ENCODE measurements at places on chromosomes 1 and 21. TPM values are rescaled to one million over a fixed set of nuclear protein-coding genes. Genes with fewer than 3 reads are reported as not detected.

Gene HPCAL4
- polyA plus RNA-seq: 0.15 TPM

Gene RGS7
- 0.21 TPM for polyA plus RNA-seq

Gene C1orf53
- 3.0 TPM for polyA plus RNA-seq

Gene FAM72A
- 6.9 TPM for polyA plus RNA-seq

- no peak for DNase-seq
These were observed 43.1 kb downstream of the NTPCR start for GRCh38 chr1:232993555-232993954.

DNA sequence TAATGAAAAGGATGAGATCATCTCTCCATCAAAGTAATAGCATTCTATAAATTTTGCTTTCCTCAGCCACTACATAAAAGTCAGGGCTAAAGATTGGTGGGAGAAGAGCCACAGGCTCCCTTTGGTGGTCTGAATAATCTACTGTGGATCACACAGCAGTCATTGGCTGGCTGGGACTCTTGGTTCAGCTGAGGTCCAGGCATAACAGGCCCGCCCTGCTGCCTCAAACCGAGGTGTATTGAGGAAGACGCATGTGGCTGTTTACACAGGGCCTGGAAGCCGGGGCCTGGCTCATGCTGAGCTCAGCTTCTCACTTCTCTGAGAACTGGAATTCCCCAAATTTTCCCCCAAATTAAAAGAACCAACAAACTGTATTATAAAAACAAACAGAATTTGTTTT, 139.2 kb downstream of the PTPRC start:
- DNase-seq: no peak

DNA sequence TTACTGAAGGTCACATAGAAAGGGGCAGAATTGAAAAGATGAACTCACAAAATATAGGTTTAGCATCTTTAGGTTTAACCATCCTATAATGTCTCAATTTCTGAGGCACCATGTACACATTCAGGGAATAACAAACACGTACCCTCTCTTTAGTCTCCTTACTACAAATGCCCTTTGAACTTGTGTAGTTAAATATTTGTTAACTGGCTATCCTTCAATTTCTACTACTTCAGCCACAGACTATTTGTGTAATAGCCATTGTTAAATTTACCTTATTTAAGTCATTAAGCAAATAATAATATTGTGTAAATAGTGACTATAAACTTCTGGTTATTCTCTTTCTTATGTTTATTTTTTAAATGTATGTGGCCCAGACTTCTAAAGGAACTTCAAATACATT, 600.5 kb downstream of the KCNT2 start:
- DNase-seq: no peak

DNA sequence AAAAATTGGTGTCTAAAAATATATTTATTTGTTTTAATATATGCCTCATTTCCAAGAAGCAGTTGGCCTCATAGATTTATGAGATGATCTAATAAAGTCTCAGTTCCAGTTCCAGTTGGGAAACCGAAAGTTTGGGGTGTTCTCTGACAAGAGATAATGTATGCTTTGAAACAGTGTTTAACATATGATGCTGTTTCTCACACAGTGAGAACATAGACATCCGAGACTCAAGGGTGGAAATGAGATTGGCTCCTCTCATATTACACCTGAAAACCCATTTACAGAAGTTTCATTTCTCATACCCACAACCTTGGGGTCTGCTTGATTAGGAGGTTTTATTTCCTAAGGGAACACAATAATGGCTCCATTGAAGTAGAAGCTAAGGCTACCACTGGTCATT, 200.6 kb upstream of the BEND5 start:
- no peak for DNase-seq

DNA sequence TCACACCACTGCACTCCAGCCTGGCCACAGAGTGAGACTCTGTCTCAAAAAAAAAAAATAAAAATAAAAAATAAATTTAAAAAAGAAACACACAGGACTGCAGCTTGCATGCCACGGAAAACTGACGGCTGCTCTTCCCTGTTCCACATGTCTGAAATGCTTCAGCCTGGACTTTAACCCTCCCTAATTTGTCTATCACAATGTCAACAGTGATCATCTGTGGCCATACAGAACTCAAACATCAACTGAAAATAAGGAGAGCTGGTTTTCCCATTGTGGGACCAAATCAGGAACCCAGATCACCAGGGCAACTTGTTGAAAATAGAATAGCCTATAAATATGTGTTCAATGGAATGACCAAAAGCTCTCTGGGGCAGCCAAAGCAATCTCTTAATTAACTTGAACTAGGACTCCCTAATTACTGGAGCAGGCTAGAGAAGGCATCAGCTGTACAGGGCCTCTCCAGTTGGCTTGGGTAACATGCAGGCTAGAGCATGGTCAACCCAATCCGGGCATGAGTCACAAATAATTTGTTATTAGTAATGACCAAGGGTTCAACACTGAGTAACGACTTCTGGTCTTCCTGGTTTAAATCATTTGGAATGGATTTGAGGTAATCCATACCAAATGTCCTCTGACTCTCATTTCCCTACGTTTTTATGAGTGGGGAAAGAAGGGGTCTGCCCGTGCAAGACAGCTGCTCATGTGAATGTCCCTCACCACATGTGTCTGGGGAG, 62.7 kb upstream of the KAZN start:
- no peak for DNase-seq

GRCh38 chr1:91054780-91055481, 33.1 kb upstream of the ZNF644 start:
- DNase-seq: no peak

DNA sequence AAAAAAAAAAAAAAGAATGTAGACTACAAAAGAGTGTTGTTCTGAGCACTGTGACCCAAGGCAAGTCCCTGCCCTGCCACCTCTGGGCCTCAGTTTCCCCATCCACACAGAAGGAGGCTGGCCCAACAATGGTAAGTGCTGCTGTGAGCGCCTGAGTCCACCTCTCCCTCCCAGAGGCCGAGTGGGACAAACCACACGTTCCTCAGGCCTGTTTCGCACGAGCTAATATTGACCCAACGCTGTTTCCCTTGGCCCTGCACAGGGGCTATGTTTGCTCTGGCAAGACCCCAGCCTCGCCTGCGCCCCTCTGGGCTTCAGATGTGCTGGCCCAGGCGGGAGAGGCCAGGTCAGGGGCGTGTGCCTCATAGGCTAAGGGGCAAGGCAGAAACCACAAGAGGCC, 12.6 kb upstream of the LAPTM5 start:
- no peak for DNase-seq

DNA sequence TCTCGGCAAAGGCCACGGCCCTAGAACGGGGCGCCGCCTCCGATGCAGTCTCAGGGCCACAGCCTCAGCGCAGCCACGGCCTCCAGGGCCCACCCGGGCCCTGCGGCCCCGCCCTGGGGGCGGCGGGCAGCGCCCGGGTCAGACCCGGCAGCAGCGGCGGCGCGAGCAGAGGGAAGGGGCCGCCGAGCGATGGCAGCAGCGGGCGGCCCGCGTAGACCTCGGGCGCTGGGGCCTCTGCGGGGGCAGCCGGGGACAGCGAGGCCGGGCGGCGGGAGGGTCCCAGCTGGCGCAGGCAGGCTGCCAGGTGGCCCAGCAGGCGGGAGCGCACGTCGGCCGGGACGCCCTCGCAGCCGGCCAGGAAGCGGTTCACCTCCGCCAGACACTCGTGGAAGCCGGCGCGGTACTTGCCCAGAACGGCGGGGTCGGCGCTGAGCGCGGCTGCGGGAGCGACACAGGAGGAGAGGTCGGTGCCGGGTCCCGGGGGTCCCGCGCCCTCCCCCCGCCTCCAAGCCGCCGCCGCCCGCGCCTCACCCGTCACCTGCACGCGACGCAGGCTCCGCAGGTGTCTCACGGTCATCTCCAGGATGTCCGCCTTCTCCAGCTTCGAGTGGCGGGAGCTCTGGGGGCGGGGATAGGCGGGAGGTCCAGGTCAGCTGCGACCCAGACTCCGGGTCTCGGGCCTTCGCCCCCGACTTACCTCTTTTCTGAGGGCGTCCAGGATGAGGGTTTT, 737 bp downstream of the HES4 start:
- DNase-seq: no peak

DNA sequence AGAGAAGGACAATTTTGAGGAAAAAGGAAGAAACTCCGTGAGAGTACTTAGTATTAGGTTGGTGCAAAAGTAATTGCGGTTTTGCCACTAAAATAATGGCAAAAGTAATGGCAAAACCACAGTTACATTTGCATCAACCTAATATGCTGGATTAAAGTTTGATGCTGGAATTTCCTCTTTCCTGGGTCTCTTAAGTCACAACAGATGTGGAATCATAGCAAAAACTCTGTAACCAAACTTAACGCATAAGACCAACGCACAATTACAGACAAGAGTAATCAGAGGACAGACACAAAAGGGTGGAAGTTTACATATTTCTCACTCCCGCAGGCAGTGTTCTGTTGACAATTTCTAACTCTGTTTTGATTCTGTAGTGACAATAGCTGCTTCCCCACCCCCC, 182.4 kb downstream of the BACH1 start:
- no peak for DNase-seq

DNA sequence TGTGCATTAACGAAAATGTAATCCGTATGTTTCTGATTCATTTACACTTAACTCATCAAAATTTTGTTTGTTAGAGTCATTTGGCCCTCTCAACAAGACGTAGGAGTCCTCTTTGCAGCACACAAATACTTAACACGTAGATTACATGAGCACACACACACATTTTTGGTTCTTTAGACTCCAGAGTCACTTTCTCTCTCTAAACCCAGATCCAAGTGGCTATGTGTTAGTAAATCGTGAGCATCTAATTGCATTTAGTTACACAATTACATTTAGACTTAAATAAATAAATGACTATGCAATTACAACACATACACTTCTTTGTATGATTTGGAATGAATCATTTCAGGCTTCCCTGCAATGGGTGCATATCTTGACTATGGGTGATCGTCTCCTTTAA, 109.0 kb upstream of the GREM2 start:
- no peak for DNase-seq

GRCh38 chr1:27366113-27366410, 699 bp downstream of the MAP3K6 start:
- DNase-seq: peak; percentile 82

DNA sequence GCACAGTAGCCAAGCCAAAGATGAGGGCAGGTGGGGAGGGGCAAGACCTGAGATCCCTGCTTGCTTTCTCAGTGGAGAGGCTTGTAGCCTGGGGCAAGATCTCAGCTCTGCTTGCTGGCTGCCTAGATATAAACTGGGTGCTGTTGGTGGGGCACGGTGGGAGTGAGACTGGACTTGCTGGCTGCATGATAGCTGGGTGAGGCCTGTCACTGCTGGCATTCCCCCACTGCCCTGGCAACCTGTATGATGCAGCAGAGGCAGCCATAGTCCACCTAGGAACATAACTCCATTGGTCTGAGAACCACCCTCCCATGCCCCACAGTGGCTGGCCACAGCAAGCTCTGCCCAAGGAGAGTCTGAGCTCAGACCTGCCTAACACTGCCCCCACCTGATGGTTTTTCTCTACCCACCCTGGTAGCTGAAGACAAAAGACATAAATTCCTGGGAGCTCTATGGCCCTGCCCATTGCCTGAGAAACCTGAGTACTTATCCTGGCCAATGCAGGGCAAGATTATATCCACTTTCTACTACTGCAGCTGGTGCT, 261.9 kb upstream of the DEPDC1 start:
- no peak for DNase-seq

DNA sequence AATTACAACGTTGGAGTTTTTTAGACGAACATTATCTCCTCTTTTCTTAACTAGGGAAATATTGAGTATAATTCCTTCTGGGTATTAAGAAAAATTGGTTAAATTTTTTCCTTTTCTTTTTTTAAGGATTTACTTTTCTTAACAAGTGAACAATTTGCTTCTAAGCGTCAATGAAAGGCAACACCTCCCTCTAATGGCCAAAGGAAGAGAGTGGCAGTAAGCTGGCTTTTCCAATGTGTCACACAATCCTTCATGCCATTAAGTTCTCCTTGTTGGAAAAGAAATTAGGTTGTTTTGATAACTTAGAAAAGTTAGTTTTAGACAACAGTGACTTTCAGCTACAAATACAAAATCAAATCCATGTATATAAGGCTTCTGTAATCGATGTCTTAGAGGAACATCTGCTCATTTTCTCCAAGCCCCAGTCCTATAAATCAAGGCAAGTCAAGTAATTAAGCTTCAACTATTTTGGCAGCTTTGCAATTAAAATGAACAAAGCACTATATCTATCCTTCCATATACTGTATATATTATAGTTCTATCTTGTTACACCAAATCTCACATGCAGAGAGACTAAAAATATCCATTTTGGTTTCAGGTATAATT, 62.8 kb downstream of the EDEM3 start:
- DNase-seq: peak; percentile 33

DNA sequence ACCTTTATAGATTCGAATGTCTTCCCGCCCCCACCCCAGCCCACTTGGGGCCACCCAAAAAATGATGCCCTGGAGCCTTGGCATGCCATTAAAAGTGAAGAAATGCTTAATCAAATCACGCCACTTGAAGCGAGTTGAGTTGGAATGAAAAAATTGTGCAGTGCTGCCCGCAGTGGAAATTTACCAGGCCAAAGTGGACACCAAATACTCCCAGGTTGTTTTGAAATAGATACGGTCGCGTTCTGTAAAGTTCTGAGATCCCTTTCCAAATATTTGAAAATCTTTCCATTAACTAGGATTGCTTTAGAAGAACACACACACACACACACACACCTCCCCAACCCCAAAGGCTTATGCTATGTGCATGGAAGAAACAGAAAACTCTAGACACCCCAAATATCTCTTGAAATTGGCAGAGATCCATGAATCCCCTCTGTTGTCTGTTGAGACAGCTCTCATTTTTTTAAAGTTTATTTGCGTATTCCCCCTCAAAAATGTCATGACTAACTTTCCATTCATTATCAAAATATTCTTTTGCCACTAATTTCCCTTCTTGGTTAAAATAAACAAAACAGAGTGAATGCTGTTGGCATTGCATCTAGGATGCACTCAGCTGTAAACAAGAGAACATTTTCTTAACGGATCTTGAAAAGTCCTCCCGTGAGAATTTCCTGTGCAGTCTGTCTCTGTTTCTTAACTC, 142.3 kb upstream of the KCNE2 start:
- no peak for DNase-seq

DNA sequence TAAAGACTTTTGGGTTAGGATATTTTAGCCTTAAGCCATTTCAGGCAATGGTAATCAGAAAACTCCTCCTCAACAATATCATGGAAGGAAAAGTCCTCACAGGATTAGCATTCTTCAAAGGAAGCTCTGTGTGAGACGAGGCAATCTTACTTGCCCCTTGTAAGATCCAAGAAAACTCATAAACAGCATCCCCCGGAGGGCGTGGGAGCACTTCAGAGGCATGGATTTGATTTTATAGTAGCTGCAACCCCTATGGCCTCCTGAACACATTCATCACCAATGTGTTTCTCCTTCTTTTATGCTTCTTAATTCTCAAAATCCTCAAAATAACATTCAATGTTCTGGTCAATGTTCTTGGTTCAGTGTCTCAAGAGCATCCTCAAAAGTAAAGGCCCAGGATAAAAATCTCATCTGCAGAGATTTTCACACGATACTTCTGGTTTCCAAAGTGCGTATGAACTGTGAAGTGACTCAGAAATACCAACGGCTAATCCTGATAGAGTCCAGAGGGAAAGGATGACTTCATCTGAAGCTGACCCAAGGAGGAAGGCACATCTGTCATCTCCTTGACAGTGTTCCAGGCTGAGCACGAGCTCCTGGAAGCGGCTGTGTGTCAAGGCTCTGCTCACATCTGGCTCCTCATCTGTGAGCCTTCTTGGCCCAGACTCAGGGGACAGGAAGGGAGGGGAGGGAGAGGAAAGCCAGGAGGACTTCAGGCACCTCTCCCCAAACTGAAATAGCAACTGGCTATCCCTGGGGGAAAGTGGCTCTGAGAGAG, 49.3 kb upstream of the PSEN2 start:
- peak; percentile 84 for DNase-seq

GRCh38 chr1:69523032-69523431, 44.7 kb upstream of the LRRC7 start:
- DNase-seq: no peak

GRCh38 chr1:3898994-3899753, 898 bp downstream of the C1orf174 start:
- DNase-seq: peak; percentile 18
